ENCODE measurements at places on chromosomes 2 and 18. TPM values are rescaled to one million over a fixed set of nuclear protein-coding genes. Genes with fewer than 3 reads are reported as not detected.

DNA sequence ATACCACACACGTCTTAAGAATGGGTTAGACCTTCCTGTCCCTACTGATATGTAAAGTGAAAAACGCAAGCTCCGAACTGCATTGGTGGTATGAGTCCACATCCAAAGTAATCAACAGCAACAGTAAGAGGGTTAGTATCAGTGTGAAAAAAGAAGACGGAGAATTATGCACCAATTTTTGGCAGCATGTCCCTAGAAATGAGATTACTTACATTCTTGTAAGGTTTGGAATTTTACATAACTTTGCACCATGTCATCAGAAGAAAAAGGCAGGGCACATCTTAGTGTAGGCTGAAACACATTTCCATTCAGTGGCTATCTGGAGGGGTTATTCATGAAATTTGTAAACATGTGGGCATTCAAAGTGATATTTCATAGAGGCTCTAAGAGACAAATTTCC lies 88.2 kb downstream of the LONRF2 start:
- peaks cover 13% of the 10 kb centered on the region for H3K4me1 ChIP-seq
- peaks cover 8% of the 10 kb centered on the region for H3K27me3 ChIP-seq
- H3K4me3 ChIP-seq = no peak overlapping the region
- H3K27ac ChIP-seq = no peak overlapping the region
- no peaks in the 10 kb centered on the region for H3K36me3 ChIP-seq

GRCh38 chr2:157440404-157441071 lies 3.4 kb downstream of the CYTIP start:
- peaks cover 74% of the 10 kb centered on the region for H3K36me3 ChIP-seq
- peak overlapping the region; percentile 98 for H3K4me3 ChIP-seq

DNA sequence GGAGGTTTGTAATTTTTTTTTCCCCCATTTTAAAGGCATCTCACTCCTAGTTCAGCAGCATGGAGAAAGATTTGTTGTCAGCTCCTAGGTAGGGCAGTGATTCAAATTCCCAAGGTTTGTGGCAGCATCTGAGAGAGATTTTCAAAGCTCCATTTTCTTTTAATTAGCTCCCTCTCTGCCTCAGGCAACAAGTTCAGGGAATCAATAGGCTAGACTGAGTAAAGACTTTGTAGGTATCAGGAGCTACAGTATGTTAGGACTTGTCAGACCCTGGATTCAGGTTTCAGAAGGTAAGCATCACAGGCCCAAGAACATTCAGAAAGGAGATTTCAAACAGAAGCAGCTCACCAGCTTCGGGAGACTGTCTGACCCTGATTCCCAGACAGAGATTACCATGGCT lies 273.3 kb upstream of the ERBB4 start:
- peaks cover 4% of the 10 kb centered on the region for H3K27me3 ChIP-seq
- H3K4me3 ChIP-seq = no peak overlapping the region
- DNase-seq = no peak
- H3K27ac ChIP-seq = no peak overlapping the region
- H3K36me3 ChIP-seq = no peaks in the 10 kb centered on the region
- peaks cover 6% of the 10 kb centered on the region for H3K4me1 ChIP-seq

DNA sequence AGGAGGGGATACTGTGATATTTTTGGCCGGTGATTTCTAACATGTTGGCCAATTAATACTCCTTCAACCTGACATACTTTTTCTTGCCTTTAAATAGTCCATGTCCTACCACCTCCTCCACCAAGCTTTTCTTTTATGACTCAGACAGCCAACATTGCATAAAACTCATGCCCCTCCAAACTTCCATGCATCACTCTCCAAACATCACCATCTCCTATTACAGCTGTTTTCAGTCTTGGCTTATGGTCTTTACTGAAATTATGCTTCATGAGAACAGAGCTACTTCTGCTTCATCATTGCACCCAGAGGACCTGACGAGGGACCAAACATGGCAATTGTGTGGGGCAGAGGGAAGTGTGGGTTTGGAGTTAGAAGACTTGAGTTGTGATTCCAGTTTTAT lies 305.4 kb downstream of the LPIN1 start:
- H3K4me1 ChIP-seq = no peaks in the 10 kb centered on the region
- H3K27ac ChIP-seq = no peak overlapping the region
- no peak for DNase-seq
- H3K36me3 ChIP-seq = no peaks in the 10 kb centered on the region

GRCh38 chr2:209577376-209578357 lies 153.8 kb downstream of the MAP2 start:
- no peak overlapping the region for H3K4me3 ChIP-seq
- no peak for DNase-seq
- H3K4me1 ChIP-seq = no peaks in the 10 kb centered on the region
- H3K27me3 ChIP-seq = peaks cover 5% of the 10 kb centered on the region
- H3K27ac ChIP-seq = no peak overlapping the region

DNA sequence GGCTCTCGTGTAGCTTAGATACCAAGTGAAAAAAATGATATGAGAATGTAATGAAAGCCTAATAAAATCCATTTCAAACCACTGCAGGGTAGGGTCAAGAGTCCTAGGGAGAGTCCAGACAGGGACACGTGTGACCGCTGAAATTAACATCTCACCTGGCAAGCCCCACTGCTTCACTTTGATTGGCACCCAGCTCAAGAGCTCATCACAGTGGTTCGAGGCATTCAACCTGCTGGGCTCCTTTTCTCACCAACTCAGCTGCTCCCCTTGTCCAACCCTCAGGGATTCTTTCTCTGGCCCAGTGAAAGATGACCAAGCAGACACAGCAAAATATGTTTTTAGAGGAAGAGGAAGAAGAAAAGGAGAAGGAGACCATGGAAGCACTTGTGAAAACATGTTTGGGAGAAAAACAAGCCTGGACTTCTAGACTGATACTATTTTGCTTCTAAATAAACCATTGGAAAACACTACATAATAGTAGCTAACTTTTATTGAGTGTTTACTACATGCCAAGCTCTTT lies 49.2 kb upstream of the CREB1 start:
- no peak overlapping the region for H3K4me3 ChIP-seq
- no peak overlapping the region for H3K27ac ChIP-seq
- no peaks in the 10 kb centered on the region for H3K27me3 ChIP-seq
- H3K36me3 ChIP-seq = no peaks in the 10 kb centered on the region
- DNase-seq = no peak
- H3K4me1 ChIP-seq = peaks cover 16% of the 10 kb centered on the region

DNA sequence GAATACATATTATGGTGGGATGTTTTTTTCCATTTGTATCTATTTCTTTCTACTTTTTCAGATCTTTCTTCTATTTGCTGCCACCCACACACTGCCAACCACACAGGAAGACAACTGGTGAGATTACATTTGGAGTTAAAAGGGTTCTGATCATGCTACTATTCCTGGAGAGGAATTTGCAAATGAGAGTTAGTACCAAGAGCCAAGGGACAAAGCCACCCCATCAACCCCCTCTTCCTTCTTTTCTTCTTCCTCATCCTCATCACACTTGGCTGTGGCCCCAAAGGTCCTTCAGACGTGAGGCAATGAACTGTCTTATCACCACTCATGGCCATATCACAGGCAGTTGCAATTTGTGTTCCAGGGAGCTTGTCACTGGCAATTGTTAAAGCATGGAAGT lies 215.6 kb upstream of the SLC14A2 start:
- no peaks in the 10 kb centered on the region for H3K27me3 ChIP-seq
- no peak overlapping the region for H3K4me3 ChIP-seq
- no peak for DNase-seq
- no peak overlapping the region for H3K27ac ChIP-seq
- H3K4me1 ChIP-seq = no peaks in the 10 kb centered on the region

GRCh38 chr2:228378696-228379425 lies 197.4 kb upstream of the SPHKAP start:
- no peaks in the 10 kb centered on the region for H3K4me1 ChIP-seq
- no peak for DNase-seq
- H3K27me3 ChIP-seq = no peaks in the 10 kb centered on the region
- H3K36me3 ChIP-seq = no peaks in the 10 kb centered on the region

DNA sequence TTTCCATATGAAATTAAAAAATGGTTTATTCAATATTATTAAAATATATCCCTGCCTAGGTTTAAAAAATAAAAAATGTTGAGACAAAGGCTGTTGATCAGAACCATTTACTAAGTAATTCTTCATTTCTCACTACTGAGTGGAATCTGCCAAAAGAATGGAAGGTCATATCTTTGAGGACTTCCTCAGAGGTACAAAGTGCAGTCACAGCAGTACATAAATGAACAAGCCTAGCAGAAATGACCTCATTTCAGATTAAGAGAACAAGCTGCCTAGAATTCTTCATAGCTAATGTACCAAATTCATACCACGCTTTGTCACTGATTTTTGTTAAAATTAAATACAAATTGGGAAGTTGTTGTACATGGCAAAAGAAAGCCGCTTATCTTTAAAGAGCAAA lies 318.9 kb upstream of the TFPI start:
- H3K27ac ChIP-seq = no peak overlapping the region
- no peak for DNase-seq
- H3K4me3 ChIP-seq = no peak overlapping the region
- H3K4me1 ChIP-seq = no peaks in the 10 kb centered on the region
- H3K27me3 ChIP-seq = peaks cover 2% of the 10 kb centered on the region
- no peaks in the 10 kb centered on the region for H3K36me3 ChIP-seq

DNA sequence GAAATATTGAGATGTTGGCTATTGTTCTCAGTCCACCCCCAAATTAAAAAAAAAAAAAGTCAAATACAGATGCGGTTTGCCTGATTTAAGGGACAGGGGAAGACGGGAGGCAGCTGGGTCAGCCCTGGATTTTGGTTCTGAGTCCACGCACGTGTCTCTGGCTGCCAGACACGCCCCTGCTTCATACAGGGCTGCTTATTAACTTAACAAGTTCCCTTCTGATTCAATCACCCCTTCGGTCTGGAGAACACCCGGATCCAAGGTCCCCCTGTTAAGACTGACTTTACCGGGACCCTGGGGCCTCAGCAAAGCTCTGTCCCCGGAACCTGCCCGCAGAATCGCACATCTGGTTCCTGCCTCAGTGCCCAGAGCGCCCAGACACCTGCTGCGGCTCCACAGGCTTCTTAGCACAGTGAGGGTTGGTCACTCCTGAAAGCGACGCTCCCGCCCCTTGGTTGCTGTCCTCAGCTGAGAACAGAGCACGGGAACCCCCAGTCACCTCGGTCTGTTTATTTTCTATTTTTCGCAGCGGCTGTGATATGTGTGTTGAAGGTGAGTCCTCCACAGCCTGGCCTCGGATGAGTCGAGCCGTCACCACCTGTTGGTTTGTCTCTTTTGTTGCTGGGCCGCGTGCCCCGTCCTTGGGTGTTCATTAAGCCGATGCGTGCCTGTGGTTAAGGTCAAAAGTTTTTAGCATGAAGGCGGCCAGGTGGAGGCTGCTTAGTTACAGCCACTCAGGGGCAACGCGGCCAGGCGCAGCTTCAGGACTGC lies 57.2 kb downstream of the RTP5 start:
- no peaks in the 10 kb centered on the region for H3K27me3 ChIP-seq
- H3K27ac ChIP-seq = no peak overlapping the region
- no peak overlapping the region for H3K4me3 ChIP-seq
- no peaks in the 10 kb centered on the region for H3K36me3 ChIP-seq
- no peak for DNase-seq

GRCh38 chr18:43278355-43278754 lies 1.1 kb upstream of the SYT4 start:
- no peak for DNase-seq
- no peaks in the 10 kb centered on the region for H3K36me3 ChIP-seq
- no peak overlapping the region for H3K4me3 ChIP-seq

GRCh38 chr2:239829326-239829725 lies 195.8 kb downstream of the NDUFA10 start:
- no peaks in the 10 kb centered on the region for H3K4me1 ChIP-seq
- H3K27me3 ChIP-seq = peaks cover under 1% of the 10 kb centered on the region
- no peak overlapping the region for H3K27ac ChIP-seq
- no peaks in the 10 kb centered on the region for H3K36me3 ChIP-seq
- no peak for DNase-seq

GRCh38 chr2:24076849-24077534 lies 866 bp upstream of the SF3B6 start:
- H3K4me1 ChIP-seq = peaks cover 33% of the 10 kb centered on the region
- peaks cover 2% of the 10 kb centered on the region for H3K27me3 ChIP-seq

GRCh38 chr2:219453671-219454590 lies 19.3 kb downstream of the SPEG start:
- H3K4me1 ChIP-seq = no peaks in the 10 kb centered on the region
- H3K27me3 ChIP-seq = peaks cover 29% of the 10 kb centered on the region
- no peak overlapping the region for H3K27ac ChIP-seq
- H3K4me3 ChIP-seq = no peak overlapping the region

GRCh38 chr2:98514096-98514639 lies 69.5 kb downstream of the INPP4A start:
- H3K4me3 ChIP-seq = no peak overlapping the region
- H3K27me3 ChIP-seq = no peaks in the 10 kb centered on the region
- peaks cover 14% of the 10 kb centered on the region for H3K36me3 ChIP-seq
- H3K4me1 ChIP-seq = peaks cover 76% of the 10 kb centered on the region
- no peak overlapping the region for H3K27ac ChIP-seq

- no peak overlapping the region for H3K27ac ChIP-seq
- no peak overlapping the region for H3K4me3 ChIP-seq
- H3K27me3 ChIP-seq = no peaks in the 10 kb centered on the region
- no peaks in the 10 kb centered on the region for H3K36me3 ChIP-seq
These were observed 102.3 kb downstream of the OSR1 start for GRCh38 chr2:19256121-19256601.

DNA sequence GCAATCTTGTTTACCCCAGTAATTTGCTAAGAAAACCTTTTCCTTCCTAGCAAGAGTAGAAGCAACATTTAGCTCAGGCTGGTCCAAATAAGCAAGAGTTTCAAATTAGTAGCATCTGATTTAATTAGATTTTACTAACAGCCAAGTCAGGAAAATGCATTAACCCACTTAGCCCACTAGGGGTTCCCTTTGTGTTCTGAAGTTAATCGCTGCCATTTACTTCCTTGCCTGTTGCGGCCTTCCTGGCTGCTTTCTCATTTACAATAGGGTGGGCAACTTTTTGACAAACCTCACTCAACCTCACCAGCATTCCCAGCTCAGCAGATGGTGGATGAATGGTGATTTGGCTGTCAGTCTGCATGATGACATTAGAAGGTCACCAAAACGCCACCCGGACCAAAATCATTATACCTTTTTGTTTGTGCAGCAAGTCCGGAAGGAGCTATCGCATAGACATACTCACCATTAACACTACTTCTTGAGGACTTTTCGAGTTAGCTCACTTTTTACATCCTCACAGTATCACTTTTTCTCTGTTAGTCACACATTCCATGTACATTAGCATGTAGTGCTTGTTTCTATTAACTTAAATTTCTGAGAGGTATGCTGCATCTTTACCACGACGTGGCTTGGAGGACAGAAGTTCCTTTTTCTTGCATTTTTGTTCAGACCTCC lies 101.5 kb upstream of the SETBP1 start:
- H3K4me1 ChIP-seq = no peaks in the 10 kb centered on the region
- H3K4me3 ChIP-seq = no peak overlapping the region
- no peak for DNase-seq
- no peaks in the 10 kb centered on the region for H3K36me3 ChIP-seq
- peaks cover 3% of the 10 kb centered on the region for H3K27me3 ChIP-seq

Gene NPPC
- total RNA-seq = 1.6 TPM

Gene CHRNG
- not detected for total RNA-seq

Gene CHST9
- total RNA-seq = not detected

Gene NR4A2
- total RNA-seq = 21.9 TPM

Gene SKOR2
- not detected for total RNA-seq

Gene FBXO48
- 1.4 TPM for total RNA-seq

Gene COLEC12
- not detected for total RNA-seq

Gene SULT1C2
- total RNA-seq = not detected

Gene CXCR4
- total RNA-seq = 83.3 TPM

Gene MOCOS
- 0.17 TPM for total RNA-seq
